Activated T-cell treated with anti-CD3 and anti-CD28 coated beads, Interleukin-2, amount 50 U/mL, for 72 hours (primary cell): ENCODE measurements at places on chromosomes 6 and 20. TPM values are rescaled to one million over a fixed set of nuclear protein-coding genes. Genes with fewer than 3 reads are reported as not detected.

SLC22A7 gene
- not detected for total RNA-seq

ARG1 gene
- total RNA-seq: not detected

HLA-DPA1 gene
- 25.8 TPM for total RNA-seq

ERVFRD-1 gene
- total RNA-seq: not detected

- peaks cover 41% of the 10 kb centered on the region for H3K36me3 ChIP-seq
- H3K4me3 ChIP-seq: peak overlapping the region; percentile 98
- H3K27ac ChIP-seq: peak overlapping the region; percentile 98
- no peak for DNase-seq
These were observed 2.5 kb downstream of the HDDC2 start for GRCh38 chr6:125299257-125299656.

DNA sequence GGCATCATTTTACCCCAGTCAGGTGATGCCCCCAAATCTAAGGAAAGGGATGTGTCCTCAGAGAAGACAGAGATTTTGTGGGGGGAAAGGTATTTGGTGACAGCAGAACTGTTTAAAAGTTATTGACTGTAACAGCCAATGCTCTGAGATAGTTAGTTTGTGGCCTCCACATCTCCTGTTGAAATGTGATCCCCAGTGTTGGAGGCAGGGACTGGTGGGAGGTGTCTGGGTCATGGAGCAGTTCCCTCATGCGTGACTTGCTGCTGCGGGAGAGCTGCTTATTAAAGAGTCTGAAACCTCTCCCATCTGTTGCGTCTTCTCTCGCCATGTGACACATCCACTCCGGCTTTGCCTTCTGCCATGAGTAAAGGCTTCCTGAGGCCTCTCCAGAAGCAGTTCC is 282.8 kb upstream of the FOXQ1 start:
- no peak for DNase-seq
- H3K4me1 ChIP-seq: no peaks in the 10 kb centered on the region
- no peak overlapping the region for H3K4me3 ChIP-seq
- no peak overlapping the region for H3K27ac ChIP-seq
- no peaks in the 10 kb centered on the region for H3K36me3 ChIP-seq

- H3K27ac ChIP-seq: peak within 1 kb of the TSS; percentile 99
- no peaks in the 10 kb centered on the region for H3K27me3 ChIP-seq
- peaks cover 47% of the 10 kb centered on the region for H3K4me1 ChIP-seq
- peak; percentile 79 for DNase-seq
- H3K4me3 ChIP-seq: peak within 1 kb of the TSS; percentile 99
These were observed at the start of gene ARID1B for GRCh38 chr6:156776840-156777576. Gene ARID1B, plus strand, starts transcription at chr6:156777378. Its CDS starts 303 bp downstream, at chr6:156777681.

DNA sequence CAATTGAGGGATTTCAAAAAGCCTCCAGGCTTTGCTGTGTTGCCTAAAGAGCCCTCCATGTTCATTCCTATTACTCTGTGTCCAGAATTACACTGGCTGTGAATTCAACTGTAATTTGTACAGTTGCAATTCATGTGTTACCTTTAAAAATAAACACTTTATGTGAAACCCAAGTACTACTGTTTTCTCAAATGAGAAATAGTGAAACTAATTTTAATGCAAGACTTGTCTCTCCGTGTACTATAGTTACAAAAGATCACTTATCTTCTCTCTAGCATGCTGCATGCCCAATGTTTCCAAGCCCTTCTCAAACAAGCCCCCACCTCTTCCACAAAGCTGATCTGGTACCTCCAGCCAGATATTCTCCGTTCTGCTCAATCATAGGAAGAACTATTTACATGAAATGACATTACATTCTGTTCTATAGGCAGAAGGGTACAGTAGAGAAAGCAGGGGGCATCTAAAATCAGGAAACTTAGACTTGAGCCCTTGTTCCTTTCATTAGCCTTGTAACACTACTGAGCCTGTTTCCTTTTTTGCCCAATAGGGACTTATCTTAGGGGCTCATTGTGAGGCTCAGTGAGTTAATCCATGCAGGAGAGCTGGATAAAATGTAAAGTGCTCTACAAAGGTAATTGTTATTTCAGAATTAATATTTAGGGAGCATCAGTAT is 12.3 kb upstream of the COL9A1 start:
- no peak overlapping the region for H3K27ac ChIP-seq
- H3K36me3 ChIP-seq: no peaks in the 10 kb centered on the region
- H3K4me3 ChIP-seq: no peak overlapping the region
- DNase-seq: no peak

- no peaks in the 10 kb centered on the region for H3K27me3 ChIP-seq
- H3K27ac ChIP-seq: no peak overlapping the region
- H3K4me1 ChIP-seq: no peaks in the 10 kb centered on the region
- H3K36me3 ChIP-seq: peaks cover 11% of the 10 kb centered on the region
- DNase-seq: no peak
These were observed 73.4 kb upstream of the FBXO30 start for GRCh38 chr6:145887969-145888368.

DNA sequence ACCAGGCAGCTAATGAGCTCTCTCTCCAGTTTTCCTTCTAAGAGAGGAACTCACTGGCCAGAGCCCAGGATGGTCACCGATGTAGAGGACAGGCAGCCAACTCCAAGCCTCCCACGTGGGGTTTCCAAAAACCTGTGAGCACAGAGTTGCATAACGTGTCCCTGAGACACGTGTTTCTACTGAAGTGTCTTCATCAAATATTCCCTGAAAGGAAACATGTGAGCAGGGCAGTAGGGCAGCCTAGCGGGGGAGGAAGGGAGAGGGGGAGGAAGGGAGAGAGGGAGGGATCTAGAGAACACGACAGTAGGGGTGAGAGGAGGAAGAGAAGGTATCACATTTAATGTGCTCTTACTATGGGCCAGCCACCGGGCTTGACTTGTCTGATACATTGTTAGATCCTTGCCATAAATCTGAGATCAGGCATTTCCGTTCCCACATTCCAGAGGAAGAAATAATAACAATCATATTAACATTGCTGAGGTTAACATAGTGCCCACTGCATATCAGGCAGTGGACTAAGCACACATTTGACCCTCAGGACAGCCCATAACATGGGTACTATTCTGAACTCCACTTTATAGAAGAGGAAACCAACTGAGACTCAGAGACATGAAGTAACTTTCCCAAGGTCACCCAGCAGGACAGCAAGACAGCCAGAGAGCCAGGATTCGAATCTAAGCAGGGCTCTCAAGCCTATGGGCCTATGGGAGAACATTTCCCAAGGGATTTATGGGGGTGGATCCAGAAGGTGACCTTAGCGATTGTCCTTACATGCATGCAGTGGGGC is 4.5 kb upstream of the SYS1 start:
- H3K4me1 ChIP-seq: peaks cover 66% of the 10 kb centered on the region
- H3K27ac ChIP-seq: no peak overlapping the region
- no peak for DNase-seq

DNA sequence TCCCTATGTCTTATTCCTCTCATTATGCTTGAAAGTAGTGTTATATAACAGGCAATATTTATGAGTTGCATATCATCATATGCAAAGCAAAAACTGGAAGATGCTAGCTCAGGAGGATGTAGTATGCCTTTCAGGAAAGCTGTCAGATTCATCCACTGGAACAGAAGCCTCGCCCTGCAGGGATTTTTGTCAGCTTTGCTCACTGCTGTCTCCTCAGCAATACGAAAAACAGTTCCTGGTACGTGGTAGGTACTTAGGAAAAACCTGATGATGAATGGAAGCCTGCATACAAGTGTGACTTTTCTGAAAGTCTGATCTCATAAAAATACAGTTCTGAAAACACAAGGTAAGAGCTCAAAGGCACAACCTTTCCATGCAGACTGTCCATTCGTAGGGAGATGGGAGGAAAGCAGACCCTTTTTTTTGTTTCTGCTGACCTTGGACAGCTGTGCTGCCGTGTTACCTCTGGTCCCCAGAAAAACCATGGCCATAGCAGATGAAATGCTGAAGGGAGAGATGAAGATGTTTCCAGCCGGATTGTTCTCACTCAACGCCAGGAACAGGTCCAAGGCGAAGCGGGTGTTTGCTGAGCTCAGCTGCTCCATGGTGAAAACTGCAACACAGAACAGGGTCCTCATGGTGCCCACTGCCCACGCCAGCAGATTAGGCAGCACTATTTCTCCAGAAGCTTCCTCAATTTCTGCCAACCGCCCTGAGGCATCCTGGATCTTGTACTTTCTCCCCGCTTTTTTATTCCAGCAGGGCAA is 1.5 kb downstream of the SERPINB1 start:
- H3K36me3 ChIP-seq: peaks cover 24% of the 10 kb centered on the region
- peak overlapping the region; percentile 66 for H3K27ac ChIP-seq
- DNase-seq: no peak
- peak overlapping the region; percentile 94 for H3K4me3 ChIP-seq
- no peaks in the 10 kb centered on the region for H3K27me3 ChIP-seq
- peaks cover 66% of the 10 kb centered on the region for H3K4me1 ChIP-seq

DNA sequence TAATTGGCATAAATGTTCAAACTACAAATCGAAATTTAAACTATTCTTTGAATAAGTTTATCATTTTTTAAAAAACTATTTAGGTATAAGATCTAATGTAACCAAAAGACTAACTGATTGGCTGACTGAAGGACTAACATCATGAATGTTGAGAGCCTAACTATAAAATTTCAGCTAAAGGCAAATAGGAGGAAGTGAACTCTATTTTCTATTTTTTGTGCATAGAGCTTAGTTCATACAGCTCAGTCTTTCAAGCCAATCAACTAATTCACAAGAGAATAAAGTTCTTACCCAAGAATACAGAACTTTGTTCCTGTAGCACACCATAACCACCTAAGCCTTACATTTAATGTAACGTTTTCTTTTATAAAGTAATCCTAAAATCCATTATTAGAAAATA is 46.3 kb upstream of the STXBP5 start:
- no peaks in the 10 kb centered on the region for H3K4me1 ChIP-seq
- H3K36me3 ChIP-seq: no peaks in the 10 kb centered on the region
- no peak overlapping the region for H3K4me3 ChIP-seq

DNA sequence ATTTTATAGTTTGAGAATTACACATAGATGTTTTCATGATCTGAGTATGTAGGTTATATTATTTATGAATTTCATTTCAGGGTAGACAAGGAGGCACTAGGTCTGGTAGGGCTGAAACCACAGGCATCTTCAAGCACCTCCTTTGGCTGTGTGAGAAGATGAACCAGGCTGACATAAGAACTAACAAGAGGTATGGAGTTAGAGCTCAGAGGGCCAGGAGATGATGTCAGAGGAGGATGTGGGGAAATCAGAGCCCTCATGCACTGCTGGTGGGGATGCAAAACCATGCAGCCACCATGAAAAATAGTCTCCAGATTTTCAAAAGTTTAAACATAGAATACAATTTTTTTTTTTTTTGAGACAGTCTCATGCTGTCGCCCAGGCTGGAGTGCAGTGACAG is 13.6 kb upstream of the RIPOR3 start:
- peaks cover 31% of the 10 kb centered on the region for H3K27me3 ChIP-seq
- no peak overlapping the region for H3K27ac ChIP-seq
- no peaks in the 10 kb centered on the region for H3K36me3 ChIP-seq
- no peaks in the 10 kb centered on the region for H3K4me1 ChIP-seq
- no peak for DNase-seq

GRCh38 chr6:167811040-167811439 is 15.7 kb upstream of the AFDN start:
- H3K27me3 ChIP-seq: peaks cover 11% of the 10 kb centered on the region
- no peaks in the 10 kb centered on the region for H3K4me1 ChIP-seq
- DNase-seq: no peak
- H3K36me3 ChIP-seq: no peaks in the 10 kb centered on the region
- no peak overlapping the region for H3K27ac ChIP-seq

- no peak for DNase-seq
- H3K27me3 ChIP-seq: no peaks in the 10 kb centered on the region
- no peaks in the 10 kb centered on the region for H3K4me1 ChIP-seq
- no peak overlapping the region for H3K27ac ChIP-seq
- H3K36me3 ChIP-seq: no peaks in the 10 kb centered on the region
These were observed 210.6 kb upstream of the CDH4 start for GRCh38 chr20:61041481-61041880.

DNA sequence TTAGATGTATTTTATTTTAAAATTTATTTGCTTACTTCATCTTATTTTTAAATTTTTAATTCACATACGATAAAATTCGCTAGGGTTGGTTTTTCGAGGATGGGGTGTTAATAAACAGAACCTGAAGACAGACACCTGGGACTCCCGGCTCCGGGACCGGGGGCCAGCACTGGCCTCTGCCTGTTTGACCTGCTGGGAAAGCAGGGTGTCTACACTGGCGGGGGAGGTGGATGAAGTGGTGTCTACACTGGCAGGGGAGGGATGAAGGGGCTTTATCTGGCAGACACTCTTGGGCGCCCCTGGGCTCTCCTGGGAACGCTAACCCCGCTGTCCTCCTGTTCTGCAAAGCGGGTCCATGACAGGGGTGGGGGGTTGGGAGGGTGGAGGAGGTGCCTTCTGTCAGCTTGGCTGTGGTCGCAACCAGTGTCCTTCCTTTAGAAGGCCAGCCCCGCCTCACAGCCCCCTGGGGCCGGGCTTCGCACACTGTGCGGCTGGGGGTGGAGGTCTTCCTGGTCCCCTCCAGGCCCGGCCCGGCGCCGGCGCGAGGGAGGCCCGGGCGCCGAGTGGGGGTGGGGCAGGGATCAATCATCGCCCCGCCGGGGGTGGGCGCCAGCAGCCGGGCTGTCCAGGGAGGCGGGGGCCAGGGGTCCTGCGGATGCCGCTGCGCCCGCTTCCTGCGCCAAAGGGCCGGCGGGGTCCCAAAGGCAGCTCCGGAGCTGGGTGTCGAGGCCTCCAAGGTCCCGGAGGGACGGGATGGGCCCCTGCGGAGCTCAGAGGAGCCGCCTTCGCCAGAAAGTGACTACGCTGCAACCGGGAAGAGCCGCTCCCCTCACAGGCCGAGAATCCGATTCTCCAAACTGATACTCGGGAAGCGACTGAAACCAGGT is 1.8 kb downstream of the GATA5 start:
- H3K36me3 ChIP-seq: no peaks in the 10 kb centered on the region
- no peak overlapping the region for H3K4me3 ChIP-seq
- no peaks in the 10 kb centered on the region for H3K4me1 ChIP-seq
- peaks cover 48% of the 10 kb centered on the region for H3K27me3 ChIP-seq
- no peak for DNase-seq

DNA sequence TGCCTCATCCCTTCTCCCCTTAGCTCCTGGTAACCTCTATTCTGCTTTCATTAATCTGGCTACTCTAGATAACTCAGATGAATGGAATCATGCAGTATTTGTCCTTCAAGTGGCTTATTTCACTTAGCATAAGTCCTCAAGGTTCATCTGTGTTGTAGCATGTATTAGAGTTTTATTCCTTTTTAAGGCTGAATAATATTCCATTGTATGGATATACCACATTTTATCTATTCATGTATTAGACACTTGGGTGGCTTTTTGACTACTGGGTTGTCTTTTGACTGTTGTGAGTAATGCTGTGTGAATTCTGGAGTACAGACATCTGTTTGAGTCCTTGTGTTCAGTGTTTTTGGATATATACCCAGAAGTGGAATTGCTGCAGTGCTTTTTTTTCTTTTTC is 58.4 kb downstream of the PHF20 start:
- H3K4me1 ChIP-seq: peaks cover 41% of the 10 kb centered on the region
- no peak overlapping the region for H3K4me3 ChIP-seq
- no peaks in the 10 kb centered on the region for H3K27me3 ChIP-seq
- no peak overlapping the region for H3K27ac ChIP-seq
- peaks cover 18% of the 10 kb centered on the region for H3K36me3 ChIP-seq
- no peak for DNase-seq

- no peak overlapping the region for H3K4me3 ChIP-seq
- no peaks in the 10 kb centered on the region for H3K4me1 ChIP-seq
- H3K36me3 ChIP-seq: no peaks in the 10 kb centered on the region
These were observed 168.4 kb downstream of the TBXT start for GRCh38 chr6:165999279-165999678.

GRCh38 chr20:40966516-40967185 is 62.0 kb upstream of the TOP1 start:
- peaks cover 20% of the 10 kb centered on the region for H3K27me3 ChIP-seq
- no peaks in the 10 kb centered on the region for H3K36me3 ChIP-seq
- no peak overlapping the region for H3K4me3 ChIP-seq
- peaks cover 19% of the 10 kb centered on the region for H3K4me1 ChIP-seq
- DNase-seq: no peak
